Mucosa of gallbladder (tissue), 1 donor: ENCODE measurements at places on chromosomes 4 and X. TPM values are rescaled to one million over a fixed set of nuclear protein-coding genes. Genes with fewer than 3 reads are reported as not detected.

The ARMCX1 gene
- total RNA-seq = 33.0 TPM

The CCKAR gene
- 68.5 TPM for total RNA-seq

- DNase-seq = no peak
Measured at GRCh38 chr4:158422546-158422945, 99.1 kb upstream of the RXFP1 start.

The NPNT gene
- total RNA-seq = 141 TPM

DNA sequence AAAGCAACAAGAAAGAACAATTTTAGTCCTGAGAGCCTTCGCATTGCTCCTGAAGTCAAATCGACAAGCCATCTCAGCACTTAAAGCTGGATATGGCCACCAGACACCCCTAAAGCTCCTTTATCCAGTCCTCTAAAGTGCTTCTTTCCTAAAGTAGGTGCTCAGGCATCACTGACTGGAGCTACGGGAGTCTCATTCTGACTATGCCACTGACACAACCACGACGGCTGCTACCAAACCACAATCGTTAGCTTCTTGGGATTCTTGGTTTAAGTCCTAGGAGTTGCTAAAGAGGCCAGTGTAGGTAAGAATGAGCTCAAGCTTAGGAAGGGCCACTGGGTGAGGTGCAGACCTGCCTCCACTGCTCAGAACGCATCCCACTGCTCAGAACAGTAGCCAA is 1.0 kb downstream of the SLC10A6 start:
- DNase-seq = no peak

DNA sequence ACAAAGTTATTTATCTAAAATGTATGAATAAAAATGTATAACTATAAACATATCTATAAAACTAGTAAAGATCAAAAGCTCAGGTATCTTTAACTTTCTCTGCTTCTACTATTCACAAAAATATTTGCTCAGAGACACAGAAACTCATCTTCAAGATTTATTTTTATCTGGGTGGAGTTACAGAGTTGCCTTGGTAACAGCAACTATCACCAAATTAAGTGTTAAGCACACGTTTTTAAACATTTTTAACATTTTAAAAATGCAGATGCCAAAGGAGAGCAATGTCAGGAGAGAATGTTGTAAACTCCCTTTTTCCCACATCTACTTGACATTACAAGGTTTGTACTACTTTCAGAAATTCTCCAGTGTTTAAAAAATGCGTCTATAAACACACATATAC is 71.4 kb downstream of the SNCA start:
- no peak for DNase-seq
